ENCODE measurements at places on chromosomes 13 and 19.

GRCh38 chr19:38920602-38921419 is 8.8 kb upstream of the CCER2 start:
- no peak for DNase-seq

DNA sequence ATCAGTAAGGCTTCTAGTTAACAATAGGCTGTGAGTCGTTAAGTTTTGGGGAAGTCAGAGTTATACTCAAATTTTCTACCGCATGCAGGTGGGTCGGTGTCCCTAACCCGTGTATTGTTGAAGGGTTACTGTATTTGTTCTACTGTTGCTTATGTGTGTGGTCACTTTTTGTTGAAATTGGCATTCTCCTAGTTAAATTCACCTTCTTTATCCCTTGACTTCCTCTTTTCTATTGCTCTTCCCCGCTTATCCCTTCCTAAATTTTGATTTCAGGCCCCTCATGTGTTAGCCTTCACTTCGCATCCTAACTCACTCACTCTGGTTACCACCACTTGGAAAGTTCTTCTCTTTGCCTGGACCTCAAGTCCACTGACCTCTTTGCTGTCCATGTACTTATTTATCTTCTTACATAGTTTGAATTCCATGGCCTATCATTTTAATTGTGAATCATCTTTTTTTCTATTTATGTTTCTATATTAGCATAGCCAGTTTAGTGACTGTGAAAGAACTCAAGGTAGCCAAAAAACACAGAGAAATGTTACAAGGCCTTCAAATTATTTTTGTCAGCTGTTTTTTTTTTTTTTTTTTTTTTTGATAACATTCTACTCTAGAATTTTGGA is 52.9 kb downstream of the NDFIP2 start:
- DNase-seq: no peak

GRCh38 chr19:21603431-21604231 is 98.2 kb downstream of the ZNF429 start:
- DNase-seq: no peak

DNA sequence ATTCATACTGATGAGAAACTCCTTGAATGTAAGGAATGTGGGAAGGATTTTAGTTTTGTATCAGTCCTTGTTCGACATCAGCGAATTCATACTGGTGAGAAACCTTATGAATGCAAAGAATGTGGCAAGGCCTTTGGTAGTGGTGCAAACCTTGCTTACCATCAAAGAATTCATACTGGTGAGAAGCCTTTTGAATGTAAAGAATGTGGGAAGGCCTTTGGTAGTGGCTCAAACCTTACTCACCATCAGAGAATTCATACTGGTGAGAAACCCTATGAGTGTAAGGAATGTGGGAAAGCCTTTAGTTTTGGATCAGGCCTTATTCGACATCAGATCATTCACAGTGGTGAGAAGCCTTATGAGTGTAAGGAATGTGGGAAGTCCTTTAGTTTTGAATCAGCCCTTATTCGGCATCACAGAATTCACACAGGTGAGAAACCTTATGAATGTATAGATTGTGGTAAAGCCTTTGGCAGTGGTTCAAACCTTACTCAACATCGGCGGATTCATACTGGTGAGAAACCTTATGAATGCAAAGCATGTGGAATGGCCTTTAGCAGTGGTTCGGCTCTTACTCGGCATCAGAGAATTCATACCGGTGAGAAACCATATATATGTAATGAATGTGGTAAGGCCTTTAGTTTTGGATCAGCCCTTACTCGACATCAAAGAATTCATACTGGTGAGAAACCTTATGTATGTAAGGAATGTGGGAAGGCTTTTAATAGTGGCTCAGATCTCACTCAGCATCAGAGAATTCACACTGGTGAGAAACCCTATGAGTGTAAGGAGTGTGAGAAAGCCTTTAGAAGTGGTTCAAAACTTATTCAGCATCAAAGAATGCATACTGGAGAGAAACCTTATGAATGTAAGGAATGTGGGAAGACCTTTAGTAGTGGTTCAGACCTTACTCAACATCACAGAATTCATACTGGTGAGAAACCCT is 26.6 kb downstream of the ZNF345 start:
- no peak for DNase-seq

GRCh38 chr19:7705387-7706187 is 3.7 kb upstream of the FCER2 start:
- DNase-seq: no peak

- DNase-seq: no peak
Measured at GRCh38 chr19:17942181-17942580, 9.4 kb downstream of the CCDC124 start.

DNA sequence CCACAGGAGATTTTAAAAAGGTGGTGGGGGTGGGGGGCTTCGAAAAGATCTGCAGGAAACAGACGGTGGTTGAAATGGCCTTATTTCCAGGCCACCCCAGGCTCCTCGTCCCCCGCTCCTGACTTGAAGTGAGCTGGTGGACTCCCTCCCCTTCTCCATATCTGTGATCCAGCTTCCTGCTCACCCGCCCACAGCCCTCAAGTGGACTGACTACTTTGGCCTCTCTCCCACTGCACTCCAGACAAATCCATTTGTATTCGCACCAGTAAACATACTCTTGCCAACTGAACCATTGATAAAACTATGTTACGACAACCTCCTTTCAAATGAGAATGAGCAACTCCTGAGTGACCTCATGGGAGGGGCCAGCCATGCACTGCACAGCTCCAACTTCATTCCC is 259.5 kb downstream of the COL4A1 start:
- no peak for DNase-seq

DNA sequence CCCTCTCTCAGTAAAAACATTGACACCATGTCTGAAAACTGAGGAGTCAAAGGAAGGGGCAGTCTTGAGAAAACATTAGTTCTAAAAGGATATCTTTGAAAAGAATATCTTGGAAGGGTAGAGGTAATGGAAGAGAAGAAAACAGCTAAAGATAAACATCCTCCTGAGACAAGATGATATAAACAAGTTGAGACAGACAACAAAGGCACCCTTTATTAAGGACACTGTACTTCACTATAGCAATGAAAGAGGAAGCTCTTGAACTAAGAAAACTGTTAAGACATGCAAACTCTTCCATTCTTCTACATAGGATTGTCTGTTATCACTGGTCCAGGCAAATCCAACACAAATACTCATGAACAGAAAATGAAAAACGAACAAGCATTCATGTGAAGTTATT is 46.3 kb downstream of the MTMR6 start:
- no peak for DNase-seq

- DNase-seq: no peak
Measured at GRCh38 chr19:17078036-17078919, 2.7 kb downstream of the MYO9B start.

- no peak for DNase-seq
Measured at GRCh38 chr13:108708921-108709320, 79.5 kb downstream of the MYO16 start.

DNA sequence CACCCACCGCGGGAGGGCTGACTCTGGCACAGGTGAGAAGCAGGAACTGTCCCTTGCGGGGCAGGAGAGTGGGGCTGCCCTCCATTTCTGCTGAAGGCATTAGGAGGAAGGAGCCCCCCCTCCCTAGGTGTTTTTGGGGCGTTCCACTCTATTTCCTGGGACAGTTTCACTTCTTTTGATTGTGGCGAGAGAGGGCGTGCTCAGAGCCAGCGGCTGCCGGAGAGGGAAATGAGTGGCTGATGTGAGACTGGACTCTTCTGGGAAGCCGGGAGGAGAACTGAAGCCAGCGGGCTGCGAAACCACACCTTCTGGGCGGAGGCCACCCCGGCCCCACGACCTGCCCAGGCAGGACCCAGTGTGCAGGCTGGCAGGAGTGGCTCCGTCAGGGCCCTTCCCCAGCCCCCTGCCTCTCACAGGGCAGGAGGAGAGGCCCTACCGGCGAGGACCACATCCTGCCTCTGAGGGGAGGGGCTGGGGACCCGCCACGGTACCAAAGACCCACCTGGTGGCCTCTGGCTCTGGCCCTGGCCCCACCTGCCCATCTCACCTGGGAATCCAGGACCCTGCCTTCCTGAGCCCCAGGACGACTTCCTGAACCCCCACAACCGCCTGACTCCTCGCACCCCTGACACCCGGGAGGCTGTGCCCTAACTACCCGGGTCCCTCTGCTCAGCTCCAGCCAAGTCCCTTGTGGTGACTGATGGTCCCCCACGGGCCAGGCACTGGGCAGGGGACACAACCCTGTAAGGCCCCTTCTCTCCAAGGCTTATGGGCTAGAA is 25.9 kb downstream of the MPND start:
- DNase-seq: no peak

GRCh38 chr13:97067017-97067895 is 73.0 kb upstream of the OXGR1 start:
- DNase-seq: no peak

DNA sequence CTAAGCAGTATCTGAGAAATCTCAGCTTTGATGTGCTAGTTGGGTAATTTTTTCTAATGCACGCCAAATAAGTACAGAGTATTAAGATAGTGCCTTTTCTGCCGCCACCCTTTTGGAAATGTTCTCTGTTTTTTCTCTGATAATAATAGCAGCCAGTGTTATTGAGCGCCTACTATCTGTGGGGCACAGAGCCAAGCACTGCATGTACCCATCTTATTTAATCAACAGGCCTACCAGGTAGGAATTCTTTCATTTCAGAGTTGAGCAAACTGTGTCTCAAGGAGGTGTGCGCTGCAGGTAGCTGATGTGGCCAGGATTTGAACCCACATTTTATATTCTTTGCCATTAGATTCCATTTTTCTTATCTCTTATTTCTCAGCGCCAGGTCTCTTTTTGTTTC is 1.4 kb downstream of the EPN1 start:
- peak; percentile 34 for DNase-seq

DNA sequence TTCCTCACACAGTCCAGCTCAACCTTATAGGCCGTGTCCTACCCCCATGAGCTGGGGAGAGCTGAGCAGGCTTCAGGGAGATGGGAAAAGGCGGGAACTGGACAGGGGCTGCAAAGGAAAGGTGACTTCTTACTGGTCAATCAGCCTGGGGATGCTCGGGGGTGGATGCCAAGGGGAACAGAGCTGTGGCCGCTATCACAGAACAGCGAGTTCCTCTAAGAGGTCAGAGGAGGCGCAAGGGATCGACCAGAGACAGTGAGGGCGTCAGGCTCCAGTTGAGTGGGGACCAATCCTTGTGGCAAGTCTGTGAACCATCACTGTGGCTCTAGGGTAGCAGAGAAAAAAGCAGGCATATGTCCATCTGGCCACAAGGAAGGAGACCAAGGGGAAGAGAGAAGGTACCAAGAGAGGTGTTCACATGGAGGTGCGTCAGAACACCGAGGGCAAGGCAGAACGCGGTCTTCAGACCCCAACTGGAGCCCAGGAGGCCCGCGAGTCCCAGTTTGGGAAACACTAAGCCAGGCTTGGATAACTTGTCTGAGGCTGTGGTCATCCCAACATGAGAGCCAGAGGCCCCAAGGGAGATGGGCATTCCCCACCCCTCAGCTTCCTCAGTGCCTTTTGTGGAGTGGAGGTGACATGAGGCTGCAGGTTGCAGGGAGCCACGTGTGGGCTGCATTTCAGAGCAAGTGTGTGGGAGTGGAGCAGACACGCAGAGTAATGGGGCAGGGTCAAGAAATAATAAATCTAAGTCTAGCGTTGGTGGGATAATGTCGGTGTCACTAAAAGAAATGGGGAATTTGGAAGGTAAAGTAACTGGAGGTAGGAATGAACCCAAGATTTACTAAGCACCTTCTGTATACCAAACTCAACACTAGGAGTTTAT is 3.9 kb downstream of the F10 start:
- no peak for DNase-seq

DNA sequence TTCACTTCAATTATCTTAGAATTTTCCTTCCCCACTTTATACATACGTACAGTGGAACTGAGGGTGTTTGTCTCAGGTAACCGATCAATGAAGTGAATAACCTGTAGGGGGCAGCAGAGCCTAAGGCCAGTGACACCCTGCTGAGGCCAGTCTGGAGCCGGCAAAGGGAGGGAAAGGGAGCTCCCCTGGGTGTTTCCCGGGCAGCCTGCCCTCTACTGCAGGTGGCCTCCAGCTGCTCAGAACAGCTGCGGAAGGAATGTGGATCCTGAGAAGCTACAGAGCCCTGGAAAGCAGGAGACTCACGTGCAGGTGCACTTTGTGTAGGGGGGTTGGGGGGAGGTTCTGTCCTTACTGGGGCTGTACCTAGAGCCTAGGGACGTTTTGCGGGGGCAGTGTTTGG is 832 bp upstream of the ZNF491 start:
- peak; percentile 80 for DNase-seq

GRCh38 chr13:113631341-113632095 is 26.5 kb downstream of the ATP4B start:
- no peak for DNase-seq

DNA sequence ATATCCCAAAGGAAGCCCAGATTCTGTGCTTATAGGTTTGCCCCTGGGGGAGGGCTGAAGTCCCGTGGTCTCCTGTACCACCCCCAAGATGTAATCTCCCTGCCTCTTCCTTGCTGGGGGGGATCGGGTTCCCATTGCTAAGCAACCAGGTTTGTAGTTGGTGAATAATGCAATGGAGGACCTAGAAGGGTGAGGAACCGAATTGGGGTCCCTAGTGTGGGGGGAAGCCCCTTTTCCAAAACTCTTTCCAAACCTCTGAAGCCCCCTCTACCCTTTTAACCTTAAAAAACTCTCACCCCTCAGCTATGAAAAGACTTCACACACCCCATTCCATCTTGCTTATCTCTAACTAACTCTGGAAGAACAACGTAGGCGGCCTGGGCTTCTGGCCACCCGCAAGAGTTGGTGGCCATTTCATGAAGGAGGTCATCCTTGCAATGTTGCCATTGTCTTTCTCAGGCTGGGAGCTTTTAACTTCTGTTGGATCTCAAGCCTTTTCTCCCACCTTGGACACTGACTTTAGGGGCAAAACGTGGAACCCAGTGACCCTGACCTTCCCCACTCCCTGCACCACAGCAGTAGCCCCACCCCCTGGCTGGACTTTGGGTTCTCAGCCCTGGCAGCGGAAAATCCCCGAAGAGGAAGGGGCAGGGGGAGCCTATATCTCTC is 661 bp downstream of the PALM3 start:
- no peak for DNase-seq

GRCh38 chr19:40279761-40280607 is 5.2 kb downstream of the AKT2 start:
- DNase-seq: no peak

DNA sequence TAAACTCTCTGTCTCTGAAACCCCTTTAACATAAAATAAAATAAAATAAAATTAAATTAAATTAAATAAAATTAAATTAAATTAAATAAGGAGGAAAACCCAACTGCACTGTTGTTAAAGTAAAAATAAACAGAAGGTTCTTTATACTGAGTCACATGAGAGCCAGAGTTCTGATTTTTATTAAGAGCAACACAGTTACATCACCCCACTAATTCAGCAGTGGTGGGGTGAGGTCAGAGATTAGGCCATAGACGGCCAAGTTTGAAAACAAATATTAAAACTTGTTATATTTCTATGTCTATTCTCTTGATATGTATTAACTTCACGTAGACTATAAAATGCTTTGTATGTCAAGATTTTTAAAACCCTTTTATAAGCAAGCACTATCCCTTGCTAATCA is 59.5 kb downstream of the MYCBP2 start:
- no peak for DNase-seq

DNA sequence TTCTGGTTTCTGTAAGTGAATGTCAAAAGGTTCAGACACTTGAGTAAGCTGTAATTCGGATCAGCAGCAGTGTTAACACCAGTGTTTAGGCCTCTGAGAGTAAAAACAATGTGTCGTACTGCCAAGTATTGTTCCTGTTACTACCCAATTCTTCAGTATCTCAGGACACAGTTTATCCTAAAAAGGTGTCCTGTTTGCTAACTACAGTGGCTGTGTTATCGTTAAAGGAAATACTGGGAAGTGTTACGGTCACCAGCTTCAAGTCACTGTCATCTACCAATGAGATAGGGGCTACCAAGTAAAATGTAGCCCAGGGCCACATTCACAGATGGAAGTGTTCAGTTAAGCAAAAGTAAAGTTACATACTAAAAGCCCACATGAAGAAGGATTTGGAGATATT is 2.3 kb upstream of the UPF3A start:
- no peak for DNase-seq

Data from putamen (tissue), 1 donor.